Cardiac atrium fibroblast (primary cell): ENCODE measurements at places on chromosomes 3 and 15. TPM values are rescaled to one million over a fixed set of nuclear protein-coding genes. Genes with fewer than 3 reads are reported as not detected.

The POU1F1 gene
- total RNA-seq: not detected in 2 replicates

The SPESP1 gene
- 5.6 and 14.3 TPM in 2 replicates for total RNA-seq

The GOLGA8R gene
- total RNA-seq: 1.5 and 1.8 TPM in 2 replicates

The ADIPOQ gene
- not detected in 2 replicates for total RNA-seq

The DUOXA1 gene
- total RNA-seq: not detected in 2 replicates
